ENCODE measurements at places on chromosomes 4 and X.

DNA sequence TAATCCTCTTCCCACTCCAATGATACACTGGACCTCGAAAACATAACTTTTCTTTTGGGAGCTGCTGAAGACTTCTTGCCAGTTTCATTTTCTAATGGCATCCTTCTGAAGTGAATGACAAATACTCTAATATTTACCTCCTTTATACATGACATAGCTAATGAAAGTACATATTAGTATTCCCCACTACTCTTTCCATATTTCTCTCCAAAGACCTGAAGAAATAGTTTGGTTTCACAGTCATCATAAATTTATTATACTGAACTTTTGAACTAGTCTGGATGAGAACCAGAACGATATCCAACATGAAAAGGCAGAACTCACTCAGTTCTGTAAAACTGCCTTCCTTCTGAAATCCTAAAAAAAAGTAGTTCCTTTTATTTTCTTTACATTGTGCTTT, 139.1 kb downstream of the GPC3 start:
- DNase-seq, result no peak

DNA sequence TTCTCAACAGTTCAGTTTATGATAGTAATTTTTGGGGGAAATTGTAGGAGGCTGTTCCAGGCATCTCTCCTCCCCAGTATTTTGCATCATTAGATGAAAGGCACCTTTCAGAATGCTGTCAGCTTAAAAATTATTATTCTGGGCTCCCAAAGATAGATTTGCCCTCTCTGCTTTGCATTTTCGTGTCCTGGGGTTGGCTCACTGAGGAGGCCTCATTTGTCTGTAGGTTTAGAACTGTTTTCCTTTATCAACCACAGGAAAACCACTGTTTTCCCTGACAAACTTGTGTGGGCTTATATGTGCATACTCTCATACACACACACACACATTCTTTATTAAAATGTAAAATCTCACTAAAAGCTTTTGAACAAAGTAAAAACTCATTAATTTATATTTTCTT, 197.2 kb upstream of the VCX3A start:
- no peak for DNase-seq

- no peak for DNase-seq
Measured at GRCh38 chr4:3261411-3262207, 12.7 kb downstream of the MSANTD1 start.

GRCh38 chr4:186934841-186935443, 211.3 kb upstream of the FAT1 start:
- no peak for DNase-seq

- DNase-seq, result no peak
Measured at GRCh38 chr4:73750730-73751129, 10.4 kb downstream of the CXCL8 start.

GRCh38 chrX:8049827-8050226, 121.2 kb downstream of the VCX2 start:
- no peak for DNase-seq

GRCh38 chr4:108165586-108165985, 3.1 kb downstream of the LEF1 start:
- DNase-seq, result no peak

DNA sequence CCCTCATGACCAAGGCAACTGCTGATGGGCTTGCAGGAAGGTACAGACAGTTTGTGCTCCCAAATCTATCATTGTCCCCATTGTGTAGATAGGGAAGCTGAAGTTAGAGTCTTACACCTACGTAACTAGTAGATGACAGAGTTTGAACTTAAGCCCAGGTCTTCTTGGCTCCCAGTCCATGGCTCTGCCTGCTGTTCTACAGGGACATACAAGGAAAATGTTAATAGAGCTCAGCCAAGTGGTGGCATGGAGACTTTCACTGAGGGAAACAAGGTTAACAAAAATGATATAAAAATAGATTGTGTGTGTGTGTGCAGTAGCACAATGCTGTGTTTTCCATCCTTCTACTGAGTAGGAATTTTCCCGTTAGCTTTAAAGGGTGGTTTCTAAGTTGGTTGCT, 936.5 kb downstream of the RPA4 start:
- no peak for DNase-seq

DNA sequence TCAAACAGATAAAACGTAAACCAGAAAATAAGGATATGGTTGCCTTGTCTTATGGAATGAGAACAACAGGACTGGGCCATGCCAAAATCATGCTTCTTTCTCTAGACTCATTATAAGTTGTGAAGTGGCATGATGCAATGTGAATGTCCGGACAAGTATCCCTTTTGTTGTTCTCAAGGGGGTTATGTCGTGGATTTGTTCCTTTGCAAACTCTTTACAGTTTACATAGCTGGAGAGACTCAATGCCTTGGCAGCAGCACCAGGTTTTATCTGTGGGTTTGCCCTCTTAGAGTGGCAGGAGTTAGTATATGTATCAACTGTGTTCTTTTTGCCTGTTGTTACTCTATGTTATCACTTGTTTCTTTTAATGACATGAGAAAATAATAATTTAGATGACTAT, 41.4 kb downstream of the SPRY1 start:
- DNase-seq, result no peak

GRCh38 chrX:78199851-78200250, 60.4 kb upstream of the TAF9B start:
- peak; percentile 6 for DNase-seq

GRCh38 chrX:31181377-31182000, 109.6 kb upstream of the FTHL17 start:
- no peak for DNase-seq

DNA sequence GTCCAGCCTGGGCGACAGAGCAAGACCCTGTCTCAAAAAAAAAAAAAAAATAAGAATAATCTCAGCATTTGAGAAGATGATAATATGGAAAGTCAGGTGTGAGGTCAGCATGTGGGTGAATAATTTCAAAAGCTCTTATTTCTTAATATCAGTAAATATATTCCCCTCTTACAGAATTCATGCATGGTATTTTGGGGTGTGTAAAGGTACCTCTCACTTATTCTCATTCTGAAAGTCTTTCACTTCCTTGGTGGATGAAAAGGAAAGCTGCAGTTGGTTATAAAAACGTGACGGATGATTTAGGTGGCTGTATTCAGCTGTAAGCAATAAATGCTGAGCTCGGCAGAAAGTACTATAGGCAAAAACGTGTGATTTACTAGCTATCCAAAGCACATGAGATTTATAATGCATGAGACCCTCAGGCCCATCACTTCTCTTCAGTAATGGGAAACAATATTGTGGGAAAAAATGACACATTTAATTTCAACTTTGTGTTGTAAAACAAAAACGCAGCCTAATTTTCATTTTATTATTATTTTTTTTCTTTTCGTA, 353.2 kb upstream of the MAGEB2 start:
- no peak for DNase-seq

- peak; percentile 24 for DNase-seq
Measured at GRCh38 chr4:100782356-100782755, 264.5 kb upstream of the EMCN start.

DNA sequence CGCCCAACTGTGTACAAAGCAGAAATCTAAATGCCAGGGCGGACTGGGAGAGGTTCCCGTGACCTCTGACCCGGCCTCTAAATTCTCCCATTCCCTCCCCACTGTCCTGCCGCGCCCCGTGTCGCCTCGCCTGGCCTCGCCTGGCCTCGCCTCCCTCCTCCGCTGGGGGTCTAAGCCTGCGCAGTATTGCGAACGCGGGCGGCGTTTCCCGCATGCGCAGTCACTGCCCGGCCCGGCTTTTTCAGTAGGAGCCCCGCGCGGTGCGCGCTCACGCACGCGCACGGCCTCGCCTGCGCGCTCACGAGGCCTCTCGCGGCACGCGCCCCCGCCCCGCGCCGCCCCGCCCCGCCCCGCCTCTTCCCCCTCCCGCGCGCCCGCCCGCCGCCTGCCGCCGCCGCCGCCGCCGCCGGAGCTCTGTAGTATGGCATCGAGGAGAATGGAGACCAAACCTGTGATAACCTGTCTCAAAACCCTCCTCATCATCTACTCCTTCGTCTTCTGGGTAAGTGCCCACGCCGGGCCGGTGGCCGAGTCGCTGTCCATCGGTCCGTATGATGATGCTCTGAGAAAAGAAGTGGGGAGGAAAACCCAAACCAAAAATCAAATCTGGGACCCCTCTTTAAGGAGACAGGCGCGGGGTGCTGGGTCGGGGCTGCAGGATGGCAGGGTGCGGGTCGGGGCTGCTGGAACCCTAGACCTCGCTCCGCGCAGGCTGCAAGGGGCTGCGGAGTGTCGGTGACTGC, at the start of gene TSPAN7:
Gene TSPAN7, plus strand, starts transcription at position 417 of the 743 bp plus-strand sequence. Its CDS starts 5 bp downstream, at position 422.
- peak; percentile 65 for DNase-seq

- no peak for DNase-seq
Measured at GRCh38 chr4:113878668-113879067, 100.8 kb downstream of the ARSJ start.

GRCh38 chr4:36041340-36041739, 203.0 kb downstream of the ARAP2 start:
- no peak for DNase-seq

- DNase-seq, result no peak
Measured at GRCh38 chr4:20421603-20421985, 169.9 kb downstream of the SLIT2 start.

- DNase-seq, result no peak
Measured at GRCh38 chrX:108097380-108097779, 5.8 kb downstream of the ATG4A start.

DNA sequence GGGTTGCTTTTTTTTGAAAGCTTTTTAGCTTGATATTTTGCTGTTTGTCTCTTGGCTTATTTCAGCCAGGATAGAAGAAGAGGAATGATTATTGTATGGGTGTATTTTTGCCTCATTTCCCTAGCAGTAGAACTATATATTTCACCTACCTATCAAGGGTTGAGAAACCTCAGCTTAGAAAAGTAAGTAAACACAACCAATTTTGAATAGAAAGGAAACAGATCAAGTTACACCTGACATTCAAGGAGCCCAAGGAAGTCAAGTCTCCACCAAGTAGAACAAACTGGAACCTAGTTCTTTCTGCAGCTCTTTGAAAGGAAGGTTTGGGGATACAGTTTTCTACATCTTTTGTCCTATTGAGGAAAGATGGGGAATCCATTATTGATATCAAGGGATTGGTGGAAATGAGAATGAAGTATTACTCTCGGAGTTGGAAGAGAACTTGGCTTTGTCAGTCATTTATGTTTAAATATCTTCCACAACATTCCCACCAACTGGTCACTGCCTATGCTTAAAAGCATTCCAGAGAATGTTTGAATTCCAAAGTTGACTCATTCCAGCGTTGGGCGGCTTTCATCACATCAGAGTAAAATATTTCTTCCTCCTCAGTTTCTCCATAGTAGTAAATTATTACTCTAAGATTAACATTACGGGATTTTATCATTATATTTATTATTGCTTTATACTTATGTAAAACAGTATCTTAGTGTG, 207.8 kb upstream of the CNKSR2 start:
- no peak for DNase-seq

DNA sequence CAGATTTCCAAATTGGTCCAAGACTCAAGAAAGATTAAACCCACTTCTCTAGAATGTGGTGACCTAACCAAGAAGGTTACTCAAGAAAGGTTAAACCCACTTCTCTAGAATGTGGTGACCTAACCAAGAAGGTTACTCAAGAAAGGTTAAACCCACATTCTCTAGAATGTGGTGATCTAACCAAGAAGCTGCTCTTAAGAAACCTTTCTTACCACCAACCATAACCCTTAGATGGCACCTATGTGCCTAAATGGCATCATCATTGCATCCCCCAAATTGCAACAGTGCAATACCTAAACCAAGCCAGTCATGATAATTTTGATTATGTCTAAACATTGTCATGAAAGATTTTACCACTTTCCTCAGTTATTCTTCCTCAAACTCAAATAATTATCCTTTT, 49.2 kb downstream of the IDS start:
- DNase-seq, result peak; percentile 8

DNA sequence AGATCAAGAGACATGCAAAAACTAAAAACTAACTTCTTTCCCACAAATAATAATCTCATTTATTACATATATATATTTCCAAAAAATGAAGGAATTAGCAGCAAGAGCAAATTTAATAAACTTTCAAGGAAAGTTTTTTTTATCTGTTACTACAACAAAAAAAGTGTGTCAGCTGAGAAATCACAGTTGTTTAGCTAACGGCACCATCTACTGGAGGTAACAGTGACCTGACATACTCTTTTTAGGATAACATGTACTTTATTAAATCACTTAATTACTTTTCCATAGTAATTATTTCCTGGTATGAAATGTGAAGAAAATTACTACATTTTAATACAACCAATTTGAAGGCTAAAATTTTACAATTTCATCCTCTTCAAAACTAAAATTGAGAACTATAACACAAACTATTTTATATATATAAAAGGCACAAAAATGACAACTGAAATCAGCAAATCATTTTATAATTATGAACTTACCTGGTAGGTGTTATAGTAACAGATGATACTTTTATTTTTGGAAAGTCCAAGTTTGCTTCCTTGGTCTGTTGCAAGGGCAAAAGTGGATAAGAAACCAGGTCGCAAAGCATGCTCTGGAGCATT, 9.1 kb downstream of the LAMTOR3 start:
- DNase-seq, result peak; percentile 46

- DNase-seq, result no peak
Measured at GRCh38 chr4:172256820-172257219, 443.6 kb downstream of the GALNTL6 start.

DNA sequence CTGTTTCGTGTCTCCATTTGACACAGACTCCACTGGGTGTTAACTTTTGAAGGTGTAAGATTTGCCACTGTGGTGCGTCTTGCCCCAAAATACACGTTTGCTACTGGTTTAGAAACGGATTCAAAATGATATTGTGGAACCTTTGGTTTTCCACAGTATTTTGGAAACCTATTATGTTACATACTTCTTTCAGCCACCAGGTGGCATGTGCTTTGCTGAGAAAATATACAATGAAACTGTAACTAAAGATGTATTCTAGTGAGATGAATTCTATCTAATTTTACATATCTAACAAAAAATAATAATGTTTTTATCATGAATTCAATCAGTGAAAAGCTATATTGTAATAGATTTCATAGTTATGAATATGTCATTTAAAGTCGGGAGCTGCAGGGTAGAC, 28.4 kb upstream of the SLITRK4 start:
- DNase-seq, result peak; percentile 21

- peak; percentile 27 for DNase-seq
Measured at GRCh38 chr4:146061610-146062334, 113.7 kb upstream of the LSM6 start.
